NCI-H2171 (cell line): ENCODE measurements at places on chromosomes 16 and 17.
A peak's percentile ranks its signal among the peaks of the same experiment; 100 is the strongest.

DNA sequence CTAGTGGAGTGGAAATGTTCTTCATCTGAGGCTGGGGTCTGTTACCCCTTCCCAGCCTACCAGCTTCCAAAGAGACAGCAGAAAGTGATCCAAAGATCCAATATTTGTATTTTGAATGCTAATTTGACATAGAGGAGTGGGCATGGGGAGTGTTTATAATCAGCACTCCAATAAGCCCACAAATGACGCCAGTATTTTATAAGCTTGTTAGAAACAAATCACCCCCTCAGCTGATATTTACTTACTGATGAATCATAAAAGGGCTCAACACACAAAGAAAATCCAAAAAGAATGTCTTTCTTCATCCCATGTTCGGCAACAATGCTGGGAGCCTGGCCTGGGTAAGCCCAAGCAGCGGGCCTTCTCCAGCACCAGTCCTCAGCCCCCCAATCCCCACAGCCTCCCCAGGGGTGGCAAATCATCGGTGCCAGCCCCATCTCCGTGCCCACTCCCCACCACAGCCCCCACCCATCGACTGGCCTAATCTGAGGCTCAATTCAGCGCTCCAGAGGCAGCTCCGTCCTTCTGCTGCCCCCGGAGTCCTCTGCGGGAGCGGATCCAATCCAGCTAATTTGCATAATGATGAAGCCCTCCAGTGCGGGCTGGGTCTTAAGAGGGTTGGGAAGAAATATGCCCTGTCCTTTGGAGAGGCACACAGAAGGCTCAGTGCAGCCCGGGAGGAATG is 169.5 kb downstream of the C16orf78 start:
- no peak for DNase-seq

DNA sequence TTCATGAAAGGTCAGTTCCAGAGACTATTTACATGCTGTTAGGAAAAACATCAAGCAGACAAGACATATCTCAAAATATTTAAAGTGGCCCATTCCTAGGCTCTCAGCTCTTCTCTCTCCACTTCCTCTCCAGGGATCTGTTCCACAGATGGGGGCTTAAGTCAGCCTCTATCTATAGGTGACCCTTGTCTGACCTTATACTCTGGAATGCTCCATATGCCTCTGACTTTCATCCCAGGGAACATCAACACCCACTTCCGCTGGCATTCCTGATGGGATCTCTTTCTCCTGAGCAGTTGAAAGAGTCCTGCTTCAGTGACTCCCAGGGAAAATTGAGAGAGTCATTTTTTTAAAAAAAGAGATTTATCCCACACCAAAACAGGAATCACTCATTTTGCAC is 11.5 kb upstream of the WIPI1 start:
- DNase-seq = no peak

DNA sequence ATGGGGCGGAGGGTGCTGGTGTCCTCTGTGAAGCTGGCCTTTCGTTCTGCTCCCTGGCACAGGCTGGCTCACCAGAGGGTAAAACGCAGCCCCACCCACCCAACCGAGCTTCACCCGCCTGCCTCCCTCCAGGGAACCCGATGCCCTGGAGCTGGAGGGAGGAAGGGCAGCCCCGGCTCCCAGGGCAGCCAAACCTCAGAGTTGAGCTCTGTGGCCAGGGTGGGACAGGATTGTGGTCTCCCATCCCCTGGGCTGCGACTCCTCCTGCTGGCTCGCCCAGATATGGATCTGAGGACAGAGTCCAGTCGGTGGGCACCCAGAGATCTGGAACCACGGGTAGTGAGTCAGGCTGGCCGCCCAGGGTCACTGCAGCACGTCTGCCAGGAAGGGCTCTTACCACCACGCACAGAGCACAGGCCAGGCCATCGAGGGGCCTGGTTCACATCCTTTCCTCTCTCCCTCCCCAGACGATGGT is 42.6 kb upstream of the CHMP6 start:
- no peak for DNase-seq

DNA sequence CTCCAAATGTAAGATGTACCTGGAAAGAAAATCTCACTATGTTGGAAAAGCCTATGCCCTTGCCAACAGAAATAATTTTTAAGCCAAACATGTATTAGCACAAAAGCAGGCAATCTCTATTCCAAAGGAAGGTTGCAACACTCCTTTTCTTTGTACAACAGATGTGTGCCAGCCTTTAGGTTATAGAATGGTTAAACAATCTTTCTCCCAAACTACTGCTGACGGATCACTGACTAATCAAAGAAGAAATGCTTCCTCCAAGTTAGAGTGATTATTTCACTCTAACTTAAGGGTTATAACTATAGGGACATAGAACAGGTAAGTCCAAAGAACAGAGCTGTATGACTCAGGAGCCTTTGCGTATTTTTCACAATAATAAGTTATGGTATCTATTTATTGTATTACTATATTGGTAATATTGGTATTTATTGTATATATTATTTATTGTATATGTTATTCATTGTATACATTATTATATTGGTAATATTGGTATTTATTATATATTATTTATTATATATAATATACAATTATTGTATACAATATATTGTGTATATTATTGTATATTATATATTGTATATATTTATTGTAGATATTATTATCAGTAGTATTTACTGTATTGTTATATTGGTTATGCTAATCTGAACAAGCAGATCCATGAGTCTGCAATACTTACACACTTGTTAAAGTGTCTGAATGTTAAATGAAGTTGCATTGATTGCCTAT is 36.7 kb upstream of the ABCA5 start:
- DNase-seq = no peak

DNA sequence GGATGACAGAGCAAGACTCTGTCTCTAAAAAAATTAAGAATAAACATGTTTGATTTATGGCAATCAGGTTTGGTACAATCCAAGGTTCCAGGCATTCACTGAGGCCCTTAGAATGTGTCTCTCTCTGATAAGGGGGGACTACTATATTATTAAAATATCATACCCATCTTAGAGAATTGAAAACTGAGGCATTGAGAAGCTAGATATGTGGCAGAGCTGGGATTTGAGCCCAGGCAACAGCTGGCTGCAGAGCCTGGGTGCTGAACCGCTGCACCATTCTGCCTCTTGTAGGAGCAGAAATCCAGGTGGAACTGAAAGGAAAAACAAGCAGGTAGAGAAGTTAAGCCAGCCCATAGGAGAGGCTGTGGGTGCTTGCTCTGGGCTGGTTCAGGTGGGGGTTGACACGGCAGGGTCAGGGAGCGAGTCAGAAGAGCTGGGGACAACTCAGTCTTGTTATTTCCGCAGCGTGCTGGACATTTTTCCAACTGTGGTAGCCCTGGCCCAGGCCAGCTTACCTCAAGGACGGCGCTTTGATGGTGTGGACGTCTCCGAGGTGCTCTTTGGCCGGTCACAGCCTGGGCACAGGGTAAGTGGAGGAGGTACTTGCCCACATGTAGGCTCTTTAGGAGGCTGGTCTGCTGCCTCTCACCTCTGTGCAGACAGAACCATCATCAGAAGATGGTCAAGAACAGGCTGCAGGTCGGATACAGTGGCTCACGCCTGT is 62.5 kb downstream of the WIPI1 start:
- DNase-seq = no peak

GRCh38 chr17:56774650-56775049 is 59.1 kb downstream of the C17orf67 start:
- no peak for DNase-seq

- no peak for DNase-seq
These were observed 34.5 kb downstream of the SLC39A11 start for GRCh38 chr17:73058022-73058421.

- DNase-seq = no peak
These were observed 26.1 kb downstream of the CDH1 start for GRCh38 chr16:68762996-68763756.

- DNase-seq = no peak
These were observed 3.7 kb upstream of the NLK start for GRCh38 chr17:28038802-28039201.

- no peak for DNase-seq
These were observed 66.7 kb downstream of the AP2B1 start for GRCh38 chr17:35653619-35654361.

DNA sequence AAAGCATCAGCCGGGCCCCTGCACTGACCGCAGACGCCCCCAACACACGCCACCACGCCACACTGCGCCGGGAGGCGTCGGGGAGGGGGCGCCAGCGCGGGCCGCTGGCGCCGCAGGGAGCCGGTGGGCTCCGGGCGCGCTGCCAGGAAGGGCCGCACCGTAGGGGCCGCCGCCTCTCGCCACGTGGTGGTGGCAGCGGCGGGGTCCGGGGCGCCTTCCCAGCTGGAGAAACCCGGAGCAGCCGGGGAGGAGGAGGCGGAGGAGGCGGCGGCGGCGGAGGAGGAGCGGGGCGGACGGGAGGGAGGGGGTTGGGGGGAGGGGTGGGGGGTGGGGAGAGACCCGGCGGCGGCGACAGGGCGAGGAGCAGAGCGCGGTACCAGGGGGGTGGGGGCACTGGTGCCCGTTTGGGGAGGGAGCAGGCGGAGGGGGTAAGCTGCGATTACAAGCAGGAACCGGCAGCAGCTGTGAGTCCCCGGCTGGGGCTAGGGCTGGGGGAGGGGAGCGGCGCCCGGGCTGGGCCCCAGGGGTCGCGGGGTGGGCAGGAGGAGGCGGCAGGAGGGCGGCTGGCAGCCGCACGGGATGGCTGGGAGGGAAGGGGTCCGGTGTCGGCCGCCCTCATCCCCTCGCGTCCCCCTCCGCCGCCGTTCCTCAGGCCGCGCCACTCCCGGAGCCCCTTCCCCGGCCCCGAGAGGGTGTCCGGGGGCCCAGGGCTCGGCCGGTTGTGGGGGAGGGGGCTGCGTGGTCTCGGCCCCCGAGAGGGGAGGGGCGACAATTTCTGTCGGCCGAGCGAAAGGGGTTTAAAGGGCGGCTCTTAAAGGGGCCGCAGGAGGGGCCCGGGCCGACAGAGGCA is at the start of gene TBKBP1:
Gene TBKBP1 (plus strand): TSS at position 431 of the 850 bp plus-strand sequence. CDS start 1,952 bp downstream, outside the sequence.
- peak; percentile 73 for DNase-seq

GRCh38 chr17:11840052-11840451 is 157.2 kb downstream of the ZNF18 start:
- DNase-seq = no peak

DNA sequence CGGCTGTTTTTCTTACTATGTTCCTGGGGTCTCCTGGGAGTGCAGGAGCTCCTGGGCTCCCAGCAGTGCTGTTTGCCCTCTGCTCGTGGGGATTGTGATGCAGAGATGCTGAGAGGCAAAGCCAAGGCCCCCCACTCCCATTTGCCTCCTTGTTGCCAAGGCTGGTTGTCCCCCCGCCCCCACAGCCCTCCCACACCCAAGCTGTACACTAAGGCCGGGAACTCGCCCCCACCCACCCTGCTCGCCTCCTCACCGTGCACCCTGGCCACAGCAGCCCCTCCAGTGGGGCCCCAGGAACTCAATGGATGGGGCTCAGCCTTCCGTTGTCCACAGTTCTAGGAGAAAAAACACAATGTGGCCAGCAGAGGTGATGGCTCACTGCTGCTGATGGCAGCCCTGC is 10.2 kb downstream of the NLRC3 start:
- no peak for DNase-seq

- DNase-seq = no peak
These were observed 37.2 kb downstream of the MFSD11 start for GRCh38 chr17:76775021-76775600.

DNA sequence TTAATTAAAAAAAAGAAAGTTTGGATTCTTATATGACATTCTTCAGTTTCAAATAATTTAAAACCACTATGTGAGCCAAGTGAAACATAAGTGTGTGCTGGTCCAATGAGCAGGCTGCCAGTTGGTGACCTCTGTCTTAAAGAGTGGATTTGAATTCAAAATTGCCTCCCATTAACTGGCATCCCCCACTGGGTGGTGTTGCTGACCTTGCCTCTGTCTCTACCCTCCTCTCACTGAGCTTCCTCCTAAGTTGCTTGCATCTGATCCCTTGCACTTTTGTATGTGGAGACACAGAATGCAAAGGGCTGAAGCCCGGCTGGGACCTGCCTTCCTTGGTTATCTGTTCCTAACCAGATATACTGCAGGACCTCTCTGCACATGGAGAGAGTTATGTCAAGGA is 160.6 kb downstream of the CYLD start:
- DNase-seq = no peak
